ENCODE measurements at places on chromosomes 3 and 15.

DNA sequence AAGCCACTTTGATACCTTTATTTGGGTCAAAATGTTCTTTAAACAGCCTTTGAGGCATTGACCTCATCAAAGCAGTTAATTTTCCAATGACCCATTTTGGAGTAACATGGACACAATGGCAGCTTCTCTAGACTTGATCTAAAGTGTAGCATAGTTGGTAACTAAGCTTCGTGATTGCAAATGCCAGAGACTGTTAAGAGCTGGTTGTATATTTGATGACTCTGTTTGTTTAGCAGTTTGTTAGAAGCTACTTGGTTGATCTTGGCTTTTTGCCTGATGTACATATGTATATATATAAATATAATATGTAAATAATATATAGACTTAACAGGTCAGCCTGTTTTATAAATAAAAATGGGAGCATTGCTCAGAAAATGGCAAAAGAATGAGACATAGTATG is 68.4 kb downstream of the MITF start:
- no peak for DNase-seq

DNA sequence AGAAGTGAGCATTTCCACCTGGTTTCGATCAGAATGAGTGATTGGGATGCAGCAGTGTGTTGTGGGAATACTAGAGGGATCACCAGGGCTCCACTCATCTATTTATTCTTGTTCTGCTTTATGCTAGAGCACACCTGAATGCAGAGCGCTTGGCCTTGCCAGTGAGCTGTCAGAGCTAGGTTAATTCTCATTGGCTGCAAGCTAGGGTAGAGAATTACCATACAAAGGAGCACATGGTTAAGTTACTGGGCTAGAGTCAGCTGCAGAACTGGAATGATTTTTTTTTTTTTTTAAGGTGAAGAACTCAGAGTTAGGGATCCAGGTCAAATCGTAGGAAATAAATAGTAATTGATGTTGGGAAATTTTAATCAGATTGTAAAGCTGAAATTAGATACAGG is 8.8 kb downstream of the EIF2AK4 start:
- no peak for DNase-seq

- DNase-seq, result no peak
Measured at GRCh38 chr3:49626796-49627195, 47.4 kb upstream of the APEH start.

GRCh38 chr3:57017459-57017845 is 43.0 kb upstream of the SPATA12 start:
- no peak for DNase-seq

DNA sequence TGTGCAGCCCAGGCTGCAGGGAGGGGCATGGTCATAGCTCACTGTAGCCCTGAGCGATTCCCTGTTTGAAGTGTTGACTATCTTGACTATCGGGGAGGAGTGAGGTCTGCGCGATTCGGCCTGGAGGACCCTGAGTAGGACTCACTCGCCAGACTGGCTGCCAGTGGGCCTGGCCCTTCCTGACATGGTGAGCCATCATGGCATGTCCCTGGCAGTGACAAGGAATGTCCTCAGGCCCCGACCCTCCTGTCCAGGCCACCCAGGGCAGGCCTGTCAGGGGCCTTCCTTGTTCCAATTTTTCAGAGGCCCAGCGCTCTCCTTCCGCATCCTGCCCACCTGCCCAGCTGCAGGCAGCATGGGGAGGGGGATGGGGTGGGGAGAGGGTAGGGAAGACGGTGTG is 5.2 kb upstream of the OCA2 start:
- DNase-seq, result no peak

DNA sequence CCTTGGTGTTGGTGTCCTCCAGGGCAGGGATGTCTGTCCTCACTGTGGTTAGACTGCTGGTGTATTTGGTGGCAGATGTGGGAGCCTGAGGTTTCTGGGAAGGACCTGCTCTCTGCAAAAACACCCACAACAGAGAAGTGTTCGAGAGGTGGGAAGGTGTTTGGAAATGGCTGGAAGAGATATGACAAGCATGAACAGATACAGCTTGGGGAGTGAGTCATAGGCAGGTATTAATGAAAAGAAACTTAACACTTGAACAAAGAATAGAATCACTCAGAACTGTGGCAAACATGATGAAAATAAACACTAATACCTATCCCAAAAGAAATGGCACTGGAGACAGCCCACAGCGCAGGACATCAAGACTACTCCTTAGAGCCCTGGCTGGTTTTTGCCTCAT is 192.4 kb upstream of the RORA start:
- no peak for DNase-seq

- DNase-seq, result no peak
Measured at GRCh38 chr3:72694398-72694797, 153.8 kb downstream of the SHQ1 start.

DNA sequence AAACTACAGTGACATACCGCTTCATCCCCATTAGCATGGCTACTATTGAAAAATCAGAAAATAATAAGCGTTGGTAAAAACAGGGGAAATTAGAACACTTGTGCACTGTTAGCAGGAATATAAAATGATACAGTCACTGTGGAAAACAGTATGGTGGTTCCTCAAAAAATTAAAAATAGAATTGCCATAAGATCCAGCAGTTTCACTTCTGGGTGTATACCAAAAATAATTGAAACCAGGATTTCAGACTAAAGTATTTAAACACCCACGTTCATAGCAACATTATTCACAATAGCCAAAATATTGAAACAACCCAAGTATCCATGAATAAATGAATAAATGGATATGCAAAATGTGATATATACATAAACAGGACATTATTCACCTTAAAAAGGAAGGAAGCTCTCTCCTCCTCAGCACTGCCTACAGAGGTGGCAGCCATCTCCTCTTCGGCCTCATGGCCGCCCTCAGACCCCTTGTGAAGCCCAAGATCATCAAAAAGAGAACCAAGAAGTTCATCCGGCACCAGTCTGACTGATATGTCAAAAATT is 34.1 kb downstream of the NGLY1 start:
- DNase-seq, result no peak

- no peak for DNase-seq
Measured at GRCh38 chr3:21777821-21778220, 26.8 kb upstream of the ZNF385D start.

DNA sequence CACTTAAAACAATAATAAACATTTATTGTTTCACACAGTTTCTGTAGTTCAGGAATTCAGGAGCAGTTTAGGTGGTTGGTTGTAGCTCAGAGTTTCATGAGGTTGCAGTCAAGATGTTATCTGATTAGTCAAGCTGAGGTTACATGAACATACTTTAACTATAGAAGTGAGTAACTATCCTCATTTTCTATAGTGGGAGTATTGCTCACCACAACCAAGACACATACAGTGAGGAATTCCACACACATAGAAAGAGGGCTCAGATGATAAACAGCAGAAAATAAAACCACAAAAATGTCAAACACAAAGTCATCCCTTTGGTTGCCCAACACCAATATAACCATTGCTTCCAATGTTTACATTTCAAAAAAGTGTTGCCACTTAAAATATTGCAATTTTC is 13.6 kb downstream of the SCN11A start:
- no peak for DNase-seq

GRCh38 chr3:14564741-14565140 is 24.6 kb upstream of the GRIP2 start:
- DNase-seq, result no peak

DNA sequence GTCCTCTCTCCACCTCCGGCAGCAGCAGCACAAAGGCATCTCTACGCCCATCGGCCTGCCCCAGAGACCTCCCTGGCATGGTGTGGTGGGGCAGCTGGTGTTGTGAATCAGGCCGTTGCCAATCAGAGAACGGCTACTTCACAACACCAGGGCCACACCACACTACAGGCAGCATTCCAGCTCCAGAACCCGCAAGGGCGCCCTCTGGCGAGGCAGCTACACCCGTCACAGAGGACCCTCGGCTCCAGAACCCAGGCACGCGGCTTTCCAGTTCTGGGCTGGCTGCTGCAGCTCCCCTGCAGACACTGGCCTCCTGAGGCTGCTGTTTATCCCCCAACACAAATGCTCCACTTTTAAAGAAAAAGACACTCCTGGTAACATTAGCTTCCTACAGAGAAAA is 127.5 kb upstream of the TOPAZ1 start:
- no peak for DNase-seq

GRCh38 chr15:86591994-86592735 is 512.5 kb downstream of the AGBL1 start:
- no peak for DNase-seq

GRCh38 chr3:180469149-180469548 is 132.8 kb upstream of the TTC14 start:
- DNase-seq, result no peak

GRCh38 chr15:23002920-23003319 is 22.8 kb upstream of the CYFIP1 start:
- no peak for DNase-seq

DNA sequence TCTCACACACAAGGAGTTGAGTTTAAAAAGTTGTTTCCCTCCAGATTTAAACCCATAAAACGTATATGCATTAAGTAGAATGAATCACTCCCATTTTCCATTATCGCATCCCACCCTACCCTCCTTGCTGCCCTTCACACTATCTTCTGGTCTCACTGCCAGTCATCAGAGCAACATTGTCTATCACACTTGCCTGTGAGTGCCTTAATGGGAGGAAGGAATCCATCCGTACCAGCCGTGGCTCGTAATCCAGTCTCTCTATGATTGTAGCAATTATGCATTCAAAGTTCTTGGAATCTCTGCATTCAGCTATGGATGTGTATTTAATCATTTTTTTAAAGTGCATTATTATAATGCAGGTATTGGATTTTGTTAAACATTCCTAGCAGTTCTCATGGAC is 1.9 kb downstream of the TMEM266 start:
- DNase-seq, result no peak

GRCh38 chr3:51977446-51978142 is 2.7 kb downstream of the ABHD14A start:
- DNase-seq, result no peak

DNA sequence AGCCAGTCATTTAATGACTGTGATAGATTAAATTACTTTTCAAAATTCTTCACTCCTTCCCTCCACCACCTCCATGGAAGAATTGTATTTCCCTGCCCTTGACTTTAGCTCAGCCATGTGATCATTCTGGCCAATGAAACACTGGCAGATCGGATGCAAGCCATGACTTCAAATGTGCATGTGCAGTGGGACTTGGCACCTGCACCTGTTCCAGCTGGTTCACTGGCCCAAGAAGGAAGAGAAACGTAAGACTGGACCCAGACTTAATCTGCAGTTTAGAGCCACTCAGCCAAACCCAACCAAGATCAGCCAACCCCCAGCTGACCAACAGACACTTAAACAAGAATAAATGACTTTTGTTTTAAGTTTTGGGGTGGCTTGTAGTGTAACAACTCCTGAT is 11.8 kb downstream of the DPH3 start:
- DNase-seq, result no peak

- DNase-seq, result no peak
Measured at GRCh38 chr15:31801152-31801551, 229.2 kb upstream of the CHRNA7 start.

GRCh38 chr3:161454615-161455014 is 42.0 kb upstream of the OTOL1 start:
- no peak for DNase-seq

- no peak for DNase-seq
Measured at GRCh38 chr15:90561344-90562244, 31.9 kb downstream of the CRTC3 start.

GRCh38 chr3:71057526-71057894 is 526.0 kb downstream of the FOXP1 start:
- no peak for DNase-seq

DNA sequence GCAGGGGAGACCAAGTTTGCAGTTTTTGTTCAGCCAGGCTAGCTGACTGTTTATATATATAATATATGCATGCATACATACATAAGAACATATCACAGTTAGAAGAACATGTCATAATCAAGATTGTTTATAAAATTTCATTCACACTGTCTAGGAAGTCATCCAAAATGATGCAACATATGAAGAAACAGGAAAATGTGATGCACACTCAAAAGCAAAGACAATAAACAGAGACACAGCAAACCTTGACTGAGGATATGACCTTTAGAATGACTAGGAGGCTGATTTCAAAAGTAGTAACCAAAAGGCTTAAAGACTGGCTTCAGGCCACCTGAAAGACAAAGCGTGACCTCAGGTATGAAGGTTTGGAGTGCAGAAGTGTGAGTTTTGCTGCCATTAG is 166.2 kb upstream of the NDN start:
- DNase-seq, result no peak

GRCh38 chr3:189947948-189948723 is 172.6 kb downstream of the P3H2 start:
- no peak for DNase-seq

DNA sequence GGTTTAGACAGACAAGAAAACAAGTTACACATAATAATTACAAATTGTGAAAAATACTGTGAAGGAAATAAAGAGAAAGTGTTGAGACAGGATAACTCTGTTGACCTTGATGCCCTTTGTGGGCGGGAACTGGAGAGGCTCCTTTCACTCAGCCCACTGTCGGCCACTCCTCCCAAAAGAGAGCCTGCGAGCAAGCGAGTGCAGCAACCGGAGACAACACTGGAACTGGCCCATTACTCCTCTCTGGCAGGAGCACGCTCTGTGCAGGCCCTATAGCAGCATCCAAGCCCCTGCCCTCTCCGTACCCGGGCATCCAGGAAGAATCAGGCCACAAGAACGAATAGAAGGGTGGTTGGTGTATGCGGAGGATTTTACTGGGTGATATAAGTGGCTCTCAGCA is 16.2 kb upstream of the DUT start:
- no peak for DNase-seq

DNA sequence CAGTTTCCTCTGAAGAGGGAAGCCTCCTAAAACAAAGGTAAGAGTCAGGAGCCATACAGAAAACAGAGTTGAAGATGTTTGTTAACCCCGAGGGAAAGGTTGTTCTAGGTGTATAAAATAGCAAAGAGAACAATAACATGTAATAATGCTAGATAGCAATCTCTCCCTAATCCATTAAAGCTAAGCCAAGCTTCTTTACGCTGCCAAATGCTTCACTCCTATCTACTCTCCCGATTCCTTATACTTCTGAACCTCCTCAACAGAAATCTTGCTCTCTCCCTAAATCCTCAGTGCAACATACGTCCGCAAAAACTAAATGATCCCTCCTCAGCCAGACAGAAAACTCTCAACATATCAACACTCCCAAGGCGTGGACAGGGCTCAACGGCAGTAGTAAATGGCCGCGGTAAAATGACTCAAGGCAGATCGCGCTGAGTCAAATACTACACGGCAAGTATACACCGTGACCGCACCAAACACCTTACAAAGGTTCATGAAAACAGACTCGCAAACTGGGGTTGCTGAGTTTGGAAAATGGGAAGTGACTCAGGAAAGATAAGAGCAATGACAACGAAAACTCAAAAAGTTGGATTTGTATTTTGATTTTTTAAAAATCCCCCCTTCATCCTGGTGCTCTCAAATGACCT is 682 bp downstream of the CLDND1 start:
- DNase-seq, result no peak

- DNase-seq, result no peak
Measured at GRCh38 chr15:72515591-72516389, 41.7 kb downstream of the ARIH1 start.

All from GOT3 (cell line).